Stimulated activated CD4-positive, alpha-beta T cell treated with anti-CD3 and anti-CD28 coated beads, Interleukin-2, amount 100 ng/mL, for 24 hours (primary cell): ENCODE measurements at places on chromosomes 7 and 10.

GRCh38 chr7:133344275-133344674, 91.4 kb downstream of the EXOC4 start:
- DNase-seq, result no peak

DNA sequence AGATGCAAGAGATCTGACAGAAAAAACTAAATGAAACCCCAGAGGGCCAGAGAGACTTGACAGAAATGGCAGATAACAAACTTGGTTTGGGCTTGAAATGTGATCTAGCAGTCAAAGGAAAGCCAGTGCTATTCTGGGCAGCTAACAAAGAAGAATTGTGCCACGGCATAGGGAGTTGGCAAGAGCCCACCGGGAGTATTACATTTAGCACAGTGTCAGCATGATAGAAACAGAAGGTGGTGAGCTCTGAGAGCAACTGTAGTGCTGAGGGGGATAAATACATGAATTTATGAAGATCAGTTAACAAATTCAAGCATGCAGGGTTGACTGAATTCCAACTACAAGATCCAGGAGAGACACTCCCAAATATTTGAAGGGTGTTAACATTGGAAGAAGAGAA, 91.1 kb downstream of the AHCYL2 start:
- no peak for DNase-seq

DNA sequence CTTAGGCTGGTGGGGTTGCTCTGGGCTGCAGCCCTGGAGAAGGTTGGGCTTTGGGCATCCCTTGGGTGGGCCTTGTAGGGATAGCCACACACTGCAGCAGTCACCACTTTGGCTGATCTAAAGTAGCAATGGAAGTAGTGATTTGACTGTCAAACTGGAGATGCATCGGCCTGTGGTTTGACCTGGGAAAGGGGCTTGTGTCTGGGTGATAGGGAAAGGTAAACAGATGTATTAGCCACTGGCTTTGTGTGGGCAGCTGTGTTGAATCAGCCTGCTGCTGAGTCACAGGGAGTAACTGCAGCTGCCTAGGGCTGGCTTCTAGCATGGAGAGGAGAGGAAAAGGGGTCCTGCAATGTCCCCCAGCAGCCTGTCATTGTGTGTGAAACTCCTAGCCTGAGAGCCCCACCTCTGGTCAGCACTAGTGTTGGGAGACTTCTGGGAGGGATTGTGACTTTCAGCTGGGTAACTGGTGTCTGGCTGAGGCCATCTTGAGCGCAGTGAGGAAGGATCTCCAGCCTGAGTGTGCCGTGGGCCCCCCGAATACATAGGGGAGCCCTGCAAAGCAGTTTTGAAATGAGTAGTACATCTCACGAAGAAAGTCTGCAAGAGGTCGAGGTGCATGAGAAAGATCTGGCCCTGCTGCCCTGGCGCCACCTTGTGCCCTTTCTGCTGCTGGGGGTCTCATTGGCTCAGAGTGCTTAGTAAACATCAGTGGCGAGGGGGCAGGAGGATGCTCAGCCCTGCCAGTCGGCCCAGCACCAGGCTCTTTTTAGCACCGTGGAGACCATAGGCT, 117.3 kb downstream of the FANK1 start:
- peak; percentile 22 for DNase-seq

- no peak for DNase-seq
Measured at GRCh38 chr10:58070956-58071355, 196.7 kb downstream of the IPMK start.

GRCh38 chr7:42170724-42171123, 66.3 kb downstream of the GLI3 start:
- no peak for DNase-seq

DNA sequence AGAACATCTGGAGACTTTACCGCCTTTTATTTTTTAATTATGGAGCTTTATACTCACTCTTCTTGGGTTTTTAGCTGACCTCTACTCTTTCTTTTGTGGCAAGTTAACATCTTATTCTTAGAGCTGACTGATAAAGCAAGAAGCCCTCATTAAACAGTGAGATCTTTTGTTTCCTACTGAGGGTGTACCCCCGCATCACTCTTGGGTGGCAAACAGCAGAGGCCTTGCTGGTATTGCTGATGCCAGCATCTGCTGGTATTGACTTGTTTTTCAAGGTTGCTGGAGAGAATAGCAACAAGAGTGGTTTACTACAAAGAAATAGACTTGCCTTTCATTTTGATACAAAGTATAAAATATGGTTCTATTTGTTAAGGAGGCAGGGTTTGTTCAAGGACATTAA, 154.7 kb downstream of the ARID5B start:
- DNase-seq, result no peak

DNA sequence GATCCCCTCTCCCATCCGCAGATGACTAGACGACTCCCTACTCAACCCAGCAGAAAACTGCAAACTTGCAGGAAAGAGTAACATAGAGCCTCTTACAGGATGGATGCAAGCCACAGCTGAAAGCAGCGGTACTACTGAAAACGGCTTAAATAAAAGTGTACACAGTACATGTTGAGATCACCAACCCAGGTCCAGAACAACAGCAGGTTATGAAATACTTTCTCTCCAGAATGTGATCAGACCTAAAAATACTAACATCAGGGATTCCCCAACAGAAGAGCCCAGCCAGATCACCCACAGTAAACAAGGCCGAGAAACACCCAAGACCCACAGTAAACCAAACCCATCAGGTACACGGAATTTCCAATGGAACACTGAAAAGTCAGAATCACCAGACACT, 13.2 kb downstream of the ATE1 start:
- no peak for DNase-seq

DNA sequence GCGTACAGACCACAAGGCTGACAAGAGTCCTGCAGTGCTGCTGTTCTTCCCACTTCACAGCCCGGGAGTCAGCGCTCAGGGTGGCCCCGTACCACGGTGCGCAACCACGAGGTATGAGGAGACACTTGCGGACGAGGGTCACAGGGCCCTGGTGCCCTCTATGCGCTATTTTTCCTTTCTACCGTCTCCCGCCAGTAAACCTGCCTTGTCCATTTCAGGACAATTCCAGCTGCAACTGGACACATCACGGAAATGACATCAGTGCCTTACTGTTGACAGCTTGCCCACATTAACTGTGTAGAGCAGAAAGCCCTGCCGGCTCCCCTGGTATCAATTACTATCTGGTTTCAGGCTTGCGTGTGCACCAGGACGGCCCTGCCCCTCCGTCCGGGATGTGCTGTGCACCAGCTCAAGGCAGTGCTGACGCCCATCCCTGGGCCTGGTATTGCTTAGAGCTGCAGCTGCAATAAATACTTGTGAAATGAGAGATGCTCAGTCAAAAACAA, 65.1 kb downstream of the ZRANB1 start:
- no peak for DNase-seq

GRCh38 chr10:90819911-90820310, 37.9 kb downstream of the HTR7 start:
- DNase-seq, result no peak

- DNase-seq, result no peak
Measured at GRCh38 chr10:75103881-75104686, 7.4 kb upstream of the SAMD8 start.

DNA sequence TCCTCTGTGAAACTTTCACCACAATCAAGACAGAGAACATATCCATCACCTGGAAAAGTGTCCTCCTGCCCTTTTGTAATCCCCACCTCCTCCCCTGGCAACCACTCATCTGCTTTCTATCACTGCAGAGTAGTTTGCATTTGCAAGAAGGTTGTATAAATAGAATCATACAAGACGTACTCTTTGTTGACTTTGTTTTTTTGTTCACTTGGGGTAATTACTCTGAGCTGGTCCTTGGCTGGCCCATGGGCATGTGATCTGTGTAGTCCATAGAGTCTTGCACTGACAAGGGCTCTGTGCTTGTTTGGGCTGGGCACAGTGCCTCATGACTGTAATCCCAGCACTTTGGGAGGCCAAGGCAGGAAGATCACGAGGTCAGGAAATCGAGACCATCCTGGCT, 7.8 kb upstream of the HACD1 start:
- no peak for DNase-seq

DNA sequence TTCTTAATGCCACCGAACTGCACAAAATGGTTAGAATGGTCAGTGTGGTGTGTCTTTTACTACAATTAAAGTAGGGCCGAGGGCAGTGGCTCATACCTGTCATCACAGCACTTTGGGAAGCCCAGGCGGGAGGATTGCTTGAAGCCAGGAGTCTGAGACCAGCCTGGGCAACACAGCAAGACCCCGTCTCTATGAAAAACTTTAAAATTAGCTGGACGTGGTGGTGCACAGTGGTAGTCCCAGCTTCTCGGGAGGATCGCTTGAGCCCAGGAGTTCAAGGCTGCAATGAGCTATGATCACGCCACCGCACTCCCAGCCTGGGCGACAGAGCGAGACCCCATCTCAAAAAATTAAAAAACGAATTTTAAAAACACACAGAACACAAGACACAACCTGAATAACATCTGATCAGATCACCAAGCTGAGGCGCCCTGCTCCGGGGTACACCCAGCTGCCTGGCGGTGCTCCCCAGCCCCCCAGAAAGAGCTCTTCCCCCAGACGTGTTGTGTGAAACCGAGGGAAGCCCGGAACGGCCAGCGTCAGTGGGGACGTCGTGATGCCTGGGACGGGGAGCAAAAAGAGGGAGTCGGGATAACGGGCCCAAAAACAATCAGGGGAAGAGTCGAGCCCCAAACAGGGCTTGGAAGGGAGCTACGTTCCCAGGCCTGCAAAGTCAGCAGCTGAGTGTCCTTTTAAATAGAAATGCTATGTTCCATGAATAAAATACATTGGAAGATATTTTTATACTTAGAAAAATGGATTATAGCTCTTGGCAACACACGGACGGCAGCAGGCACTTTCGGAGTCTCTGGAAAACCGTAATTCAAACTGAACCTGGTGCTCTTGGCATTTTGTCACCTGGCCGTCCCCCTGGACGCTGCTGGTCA, 80.7 kb upstream of the PDGFA start:
- no peak for DNase-seq

GRCh38 chr10:21421016-21421415, 104.5 kb downstream of the SKIDA1 start:
- no peak for DNase-seq

GRCh38 chr10:118754229-118754555, 578 bp downstream of the CACUL1 start:
- DNase-seq, result peak; percentile 37

- no peak for DNase-seq
Measured at GRCh38 chr7:36945612-36946400, 221.5 kb upstream of the AOAH start.

GRCh38 chr10:65231148-65231547, 1694.7 kb upstream of the LRRTM3 start:
- no peak for DNase-seq

DNA sequence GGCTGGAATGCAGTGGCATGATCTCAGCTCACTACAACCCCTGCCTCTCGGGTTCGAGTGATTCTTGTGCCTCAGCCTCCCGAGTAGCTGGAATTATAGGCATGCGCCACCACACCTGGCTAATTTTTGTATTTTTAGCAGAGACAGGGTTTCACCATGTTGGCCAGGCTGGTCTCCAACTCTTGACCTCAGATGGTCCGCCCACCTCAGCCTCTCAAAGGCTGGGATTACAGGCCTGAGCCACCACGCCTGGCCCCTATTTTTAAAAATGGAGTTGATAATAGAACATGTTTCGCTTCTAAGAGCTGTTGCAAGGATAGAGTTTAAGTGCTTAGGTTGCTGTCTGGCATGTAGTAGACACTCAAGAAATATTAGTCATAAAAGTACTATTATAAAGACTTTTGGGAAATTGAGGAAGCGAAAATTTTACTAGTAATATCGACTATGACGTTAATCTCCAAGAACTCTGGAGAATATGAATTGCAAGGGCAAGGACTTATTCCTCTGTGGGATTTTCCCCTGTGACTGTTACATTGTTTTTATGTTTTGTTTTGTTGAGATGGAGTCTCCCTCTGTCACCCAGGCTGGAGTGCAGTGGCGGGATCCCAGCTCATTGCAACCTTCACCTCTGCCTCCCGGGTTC, 7.9 kb downstream of the GTF2I start:
- DNase-seq, result no peak

DNA sequence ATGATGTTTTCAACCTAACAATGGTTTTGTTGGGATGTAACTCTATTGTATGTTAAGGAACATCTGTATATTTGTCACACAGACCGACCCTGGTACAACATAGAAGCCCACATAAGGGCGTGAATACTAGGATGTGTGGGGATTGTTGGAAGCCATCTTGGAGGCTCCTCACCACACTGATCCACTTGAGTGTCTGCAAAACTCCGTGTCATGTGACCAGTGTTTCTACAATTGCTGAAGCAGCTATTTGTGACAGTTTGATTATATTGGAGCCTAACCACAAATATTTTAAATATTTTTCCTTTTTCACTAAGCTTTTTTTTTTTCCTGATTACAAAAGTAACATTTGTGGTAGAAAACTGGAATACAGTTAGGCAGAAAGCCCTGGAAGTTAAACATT, 27.9 kb downstream of the RALA start:
- DNase-seq, result no peak

DNA sequence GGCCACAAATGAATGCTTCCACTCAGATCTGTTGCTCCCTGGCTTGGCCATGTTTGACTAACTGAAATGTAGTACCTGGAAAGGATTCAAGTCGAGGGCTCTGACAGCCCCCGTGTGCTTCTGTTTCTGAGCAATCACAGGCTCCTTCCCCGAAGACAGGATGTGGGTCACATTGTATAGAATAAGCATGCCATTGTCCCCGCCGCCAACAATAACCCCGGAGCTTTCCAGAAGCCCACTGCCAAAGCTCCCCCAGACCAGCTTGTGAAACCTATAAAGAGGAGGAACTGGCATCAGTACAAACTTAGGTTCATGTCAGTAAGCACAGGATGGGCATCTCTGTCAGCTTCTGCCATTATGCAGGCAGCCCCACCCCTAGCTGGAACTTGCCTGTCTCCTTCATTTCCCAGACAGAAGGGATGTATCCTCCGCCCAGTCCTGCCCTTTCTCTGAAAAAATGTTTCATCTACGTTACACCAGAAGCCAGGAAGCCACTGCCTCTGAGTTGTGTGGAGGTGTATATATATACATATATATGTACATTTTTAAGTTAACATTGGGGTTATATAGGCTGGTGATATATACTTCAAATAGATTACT, 10.3 kb downstream of the SEC31B start:
- peak; percentile 50 for DNase-seq

DNA sequence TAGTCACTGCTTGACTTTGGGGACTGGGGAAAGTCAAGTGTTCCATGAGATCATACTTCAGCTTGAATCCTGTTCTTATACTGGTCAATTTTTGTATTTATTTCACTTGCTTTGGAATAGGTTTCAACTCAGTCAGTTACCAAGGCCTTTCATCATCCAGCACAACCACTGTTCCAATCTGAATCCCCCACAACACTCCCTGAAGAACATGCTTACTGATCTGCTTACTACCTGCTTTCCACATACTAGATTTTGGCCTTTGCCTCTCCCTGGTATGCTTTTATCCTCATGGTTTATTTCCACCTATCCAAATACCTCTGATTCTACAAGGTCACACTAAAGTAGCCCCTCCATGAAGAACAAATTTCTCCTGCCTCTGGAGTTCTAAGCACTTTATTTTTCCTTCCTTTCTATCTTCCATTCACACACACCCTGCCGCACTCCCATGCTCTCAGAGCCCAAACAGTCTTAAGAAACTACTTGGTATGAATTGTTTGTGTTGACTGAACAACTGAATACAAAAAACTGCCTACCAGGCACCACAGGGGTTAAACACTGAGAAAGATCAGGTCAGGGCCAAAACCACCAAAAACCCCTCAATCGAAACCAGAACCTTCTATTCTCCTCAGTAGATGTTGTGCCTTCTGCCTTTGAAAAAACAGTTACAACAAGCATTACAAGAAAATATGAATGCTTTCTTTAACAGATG, 178.1 kb downstream of the AVL9 start:
- no peak for DNase-seq
